Activated naive CD8-positive, alpha-beta T cell treated with anti-CD3 and anti-CD28 coated beads, Interleukin-2, amount 50 U/mL, for 16 hours (primary cell): ENCODE measurements at places on chromosomes 3 and 15.

DNA sequence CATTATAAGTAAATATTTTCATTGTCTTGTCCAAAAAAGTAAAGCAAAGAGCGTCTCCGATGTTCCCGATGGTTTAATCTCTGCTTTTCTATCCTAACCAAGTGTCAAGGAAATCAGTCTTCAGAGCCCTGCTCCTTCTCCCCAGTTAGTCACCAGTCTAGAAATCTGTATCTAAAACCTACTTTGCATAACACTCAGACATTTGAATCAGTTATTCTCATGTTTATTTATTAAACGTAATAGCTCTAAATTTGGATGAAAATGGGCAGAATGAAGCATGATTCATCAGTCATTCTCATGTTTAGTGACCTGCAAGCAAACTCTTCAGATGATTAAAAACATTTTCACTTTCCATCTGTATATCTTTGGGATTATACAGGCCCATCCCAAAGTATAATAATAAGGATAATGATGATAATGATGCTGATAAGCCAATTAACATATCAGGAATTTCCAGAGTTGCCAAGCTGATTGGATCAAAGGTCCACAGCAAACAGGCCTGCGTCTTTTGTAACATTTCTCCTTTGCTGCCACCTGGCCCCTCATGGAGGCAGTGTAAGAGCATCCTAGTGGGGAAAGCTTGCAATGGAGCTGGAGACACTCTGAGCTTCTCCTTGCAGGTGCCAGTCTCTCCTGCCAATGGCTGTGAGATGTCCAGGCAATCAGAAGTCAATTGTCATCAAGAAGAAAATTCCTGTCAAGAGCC lies 273.9 kb downstream of the IGSF11 start:
- no peak for DNase-seq

DNA sequence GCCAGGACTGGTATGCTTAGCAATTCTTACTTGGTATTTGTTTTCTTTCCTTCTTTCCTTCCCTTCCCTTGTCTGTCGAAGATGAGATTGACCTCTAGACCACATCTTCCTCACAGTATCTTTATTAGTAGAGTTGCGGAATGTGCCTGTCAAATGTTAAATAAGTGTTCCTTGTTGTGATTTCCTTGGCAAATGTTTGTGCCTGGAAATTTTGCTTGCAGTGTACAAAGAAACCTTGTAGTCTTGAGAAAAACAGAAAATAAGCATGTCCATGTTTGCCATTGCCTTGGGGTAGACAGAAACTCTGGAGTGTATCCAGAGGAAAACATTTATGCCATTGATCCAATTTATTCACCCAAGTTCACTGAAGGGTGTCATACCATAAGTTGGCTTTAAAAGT lies 79.5 kb upstream of the ZNF385D start:
- DNase-seq = no peak

GRCh38 chr3:196736670-196737374 lies 2.8 kb upstream of the PAK2 start:
- DNase-seq = no peak

GRCh38 chr15:80160570-80161156 lies 7.9 kb downstream of the FAH start:
- DNase-seq = no peak

GRCh38 chr3:142782616-142783015 lies 58.8 kb downstream of the TRPC1 start:
- no peak for DNase-seq

GRCh38 chr3:114207768-114208167 lies 28.9 kb upstream of the DRD3 start:
- DNase-seq = no peak

GRCh38 chr3:98734306-98734705 lies 28.8 kb upstream of the ST3GAL6 start:
- no peak for DNase-seq

DNA sequence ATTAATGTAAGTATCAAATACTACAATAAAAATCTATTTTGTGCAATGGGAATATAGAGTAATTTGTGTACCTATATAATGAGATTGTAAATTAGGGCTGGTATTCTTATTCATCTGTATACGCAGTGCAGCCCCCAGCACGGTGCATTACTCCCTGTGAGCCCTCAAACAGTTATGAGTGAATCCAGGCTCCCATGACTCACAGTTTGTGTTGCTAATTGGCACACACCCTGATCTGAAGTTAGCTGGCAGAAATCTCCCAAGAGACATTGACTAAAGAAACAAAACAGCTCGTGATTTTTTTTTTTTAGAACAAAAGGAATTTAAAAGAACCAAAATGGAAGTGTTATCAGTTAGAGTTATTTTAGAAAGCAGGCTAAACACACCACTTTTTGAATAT lies 15.7 kb downstream of the GK5 start:
- no peak for DNase-seq

DNA sequence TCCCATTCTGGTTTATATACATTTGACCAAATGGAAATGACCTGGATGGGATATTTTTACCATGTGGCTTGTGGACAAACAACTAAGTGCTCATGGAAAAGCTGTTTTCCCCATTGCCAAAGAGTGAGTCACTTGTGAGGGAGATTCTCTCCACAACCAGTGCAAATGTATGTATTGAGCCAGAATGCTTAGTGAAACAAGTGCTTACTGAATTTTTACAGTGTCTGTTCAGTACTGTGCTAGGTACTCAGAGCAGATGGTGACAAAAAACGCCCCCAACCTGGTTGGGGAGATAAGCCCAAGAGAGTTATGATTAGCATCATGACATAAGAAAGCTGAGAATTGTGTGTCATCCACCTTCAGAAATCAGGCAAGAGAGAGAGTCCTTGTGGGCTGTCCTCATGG lies 2.3 kb downstream of the CHP1 start:
- no peak for DNase-seq

DNA sequence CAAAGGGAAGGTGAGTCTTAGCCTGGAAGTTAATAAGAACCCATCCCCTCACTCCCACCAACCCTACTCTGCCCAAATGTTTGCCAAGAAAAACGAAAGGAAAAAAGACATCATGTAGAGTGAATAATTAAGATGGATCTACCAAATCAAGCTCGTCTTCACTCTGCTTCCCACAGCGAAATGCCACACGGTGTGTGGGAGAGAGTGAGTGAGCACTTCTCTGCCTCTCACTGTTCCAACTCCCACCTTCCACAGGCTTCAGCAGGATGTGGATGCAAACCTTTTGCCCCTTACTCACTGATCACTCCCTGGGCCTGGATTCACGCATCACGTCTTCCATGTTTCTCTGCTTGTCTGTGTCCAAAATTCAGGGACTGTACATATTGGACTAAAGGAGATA lies 85.4 kb downstream of the WDR76 start:
- DNase-seq = no peak

- DNase-seq = no peak
These were observed 186.5 kb downstream of the FOXP1 start for GRCh38 chr3:71397046-71397445.

GRCh38 chr15:53758412-53758811 lies 1.1 kb downstream of the WDR72 start:
- DNase-seq = no peak

- peak; percentile 45 for DNase-seq
These were observed 29.8 kb upstream of the SENP5 start for GRCh38 chr3:196837819-196838420.

DNA sequence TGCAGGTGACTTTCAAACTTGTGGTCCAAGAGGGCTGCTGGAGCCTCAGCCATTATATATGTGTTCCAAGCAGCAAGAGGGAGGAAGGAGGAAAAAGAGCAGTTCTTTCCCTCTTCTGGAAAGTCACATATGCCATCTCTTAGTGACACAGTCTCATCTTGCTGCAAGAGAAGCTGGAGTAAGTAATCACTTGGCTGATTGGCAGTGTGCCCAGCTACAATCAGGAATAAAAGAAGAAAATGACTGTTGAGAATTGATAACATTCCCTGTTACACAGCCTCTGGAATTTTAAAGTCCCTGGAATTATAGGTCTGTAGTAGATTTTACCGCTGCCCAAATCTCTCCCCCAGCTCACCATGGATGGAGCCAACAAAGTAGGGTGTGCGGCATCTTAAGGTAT lies 31.4 kb upstream of the LYZL4 start:
- no peak for DNase-seq

DNA sequence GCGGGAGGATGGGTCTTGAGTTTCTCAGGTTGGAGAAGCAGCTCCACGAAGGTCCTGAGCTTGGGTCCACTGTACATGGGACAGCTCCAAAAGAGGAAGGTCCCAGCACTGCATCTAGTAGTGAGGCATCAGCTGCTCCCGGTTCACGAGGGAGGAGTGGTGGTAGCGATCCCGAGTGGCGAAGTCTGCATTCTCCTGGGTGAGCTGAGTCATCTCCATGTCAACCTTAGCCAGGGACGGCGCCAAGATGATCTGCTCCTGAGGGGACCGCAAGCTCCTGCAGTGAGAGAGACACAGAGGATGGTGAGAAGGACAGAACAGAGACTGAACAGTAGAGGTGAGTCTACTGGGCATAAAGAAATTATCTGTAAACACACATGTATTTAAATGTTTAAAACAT lies 28.0 kb upstream of the HEG1 start:
- no peak for DNase-seq

- DNase-seq = no peak
These were observed 80.7 kb upstream of the SPRED1 start for GRCh38 chr15:38171973-38172372.
